ENCODE measurements at places on chromosomes 4 and X.

- DNase-seq = no peak
Observed at GRCh38 chrX:78517124-78517523, 142.0 kb downstream of the RTL3 start.

DNA sequence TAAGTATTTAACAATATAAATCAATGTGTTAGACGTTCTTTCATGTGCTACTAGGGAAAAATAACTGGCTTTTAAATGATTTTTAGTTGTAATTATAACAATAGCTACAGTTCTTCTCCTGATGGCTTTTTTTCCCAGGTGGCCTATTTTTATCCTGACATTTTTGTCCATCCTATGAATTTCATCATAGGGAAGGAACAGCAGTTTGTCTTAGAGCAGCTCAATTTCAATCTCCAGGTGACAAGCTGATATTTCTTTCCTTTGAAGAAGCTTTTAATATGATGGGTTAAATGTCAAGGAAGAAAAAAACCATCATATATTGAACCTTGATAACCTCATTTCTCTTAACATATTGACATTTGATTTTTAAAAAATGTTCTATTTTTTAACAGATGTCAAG is 163.0 kb upstream of the AGA start:
- no peak for DNase-seq

DNA sequence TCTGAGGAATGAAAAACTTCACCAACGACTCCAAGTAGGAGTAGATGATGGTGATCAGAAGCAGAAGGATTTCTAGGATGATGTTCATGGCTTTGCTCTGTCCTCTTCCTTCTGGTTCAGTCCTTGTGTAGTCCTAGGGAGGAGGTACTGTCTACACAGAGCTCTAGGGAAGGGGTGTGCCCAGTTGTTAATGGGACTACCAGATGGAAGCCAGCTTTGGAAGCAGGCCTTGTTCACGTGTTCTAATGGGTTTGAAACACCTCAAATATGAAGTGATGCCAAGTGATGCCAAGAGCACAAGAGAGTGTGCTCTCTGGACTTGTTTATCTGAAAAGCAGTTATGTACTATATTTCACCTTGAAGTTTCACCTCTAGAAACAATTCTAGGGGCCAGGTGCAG is at the start of gene HSD17B13:
TSS of gene HSD17B13 (minus strand) at position 129 of the 400 bp plus-strand sequence. CDS start at position 88, 41 bp downstream.
- DNase-seq = peak; percentile 15

- DNase-seq = no peak
Observed at GRCh38 chr4:65656008-65656407, 14.3 kb downstream of the EPHA5 start.

DNA sequence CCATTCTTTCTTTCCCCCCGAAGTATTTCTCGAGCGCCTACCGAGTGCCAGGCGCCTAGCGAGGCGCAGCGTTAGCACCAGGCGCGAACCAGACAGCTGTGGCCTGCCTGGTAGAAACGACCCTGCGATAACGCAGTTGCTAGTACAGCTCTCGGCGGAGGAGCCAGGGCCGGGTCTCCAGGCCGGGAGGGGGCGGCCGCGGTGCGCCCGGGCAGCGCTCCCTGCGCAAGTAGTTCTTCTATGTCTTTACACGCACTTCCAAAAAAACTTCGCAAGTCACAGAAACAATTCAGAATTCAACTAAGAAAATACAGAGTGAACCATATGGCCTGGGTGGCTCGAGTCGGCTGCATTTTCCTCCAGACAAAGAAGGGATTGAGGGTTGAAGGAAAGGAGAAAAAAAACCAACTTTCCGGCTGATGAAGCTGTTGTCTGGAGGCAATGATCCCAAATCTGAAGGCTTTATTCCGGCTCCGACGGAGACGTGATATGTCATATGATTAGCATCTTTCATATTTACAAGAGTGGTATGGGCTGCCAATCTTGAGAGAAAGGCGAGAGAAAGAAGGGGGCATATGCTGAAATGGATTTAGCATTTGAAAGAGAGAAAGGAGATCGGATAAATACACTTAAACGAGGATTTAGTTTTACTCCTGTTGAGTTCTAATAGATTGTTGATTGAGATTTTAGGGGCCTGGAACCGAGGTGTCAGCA is 7.2 kb upstream of the NEUROG2 start:
- DNase-seq = no peak

GRCh38 chr4:187304133-187304532 is 580.5 kb upstream of the FAT1 start:
- no peak for DNase-seq

DNA sequence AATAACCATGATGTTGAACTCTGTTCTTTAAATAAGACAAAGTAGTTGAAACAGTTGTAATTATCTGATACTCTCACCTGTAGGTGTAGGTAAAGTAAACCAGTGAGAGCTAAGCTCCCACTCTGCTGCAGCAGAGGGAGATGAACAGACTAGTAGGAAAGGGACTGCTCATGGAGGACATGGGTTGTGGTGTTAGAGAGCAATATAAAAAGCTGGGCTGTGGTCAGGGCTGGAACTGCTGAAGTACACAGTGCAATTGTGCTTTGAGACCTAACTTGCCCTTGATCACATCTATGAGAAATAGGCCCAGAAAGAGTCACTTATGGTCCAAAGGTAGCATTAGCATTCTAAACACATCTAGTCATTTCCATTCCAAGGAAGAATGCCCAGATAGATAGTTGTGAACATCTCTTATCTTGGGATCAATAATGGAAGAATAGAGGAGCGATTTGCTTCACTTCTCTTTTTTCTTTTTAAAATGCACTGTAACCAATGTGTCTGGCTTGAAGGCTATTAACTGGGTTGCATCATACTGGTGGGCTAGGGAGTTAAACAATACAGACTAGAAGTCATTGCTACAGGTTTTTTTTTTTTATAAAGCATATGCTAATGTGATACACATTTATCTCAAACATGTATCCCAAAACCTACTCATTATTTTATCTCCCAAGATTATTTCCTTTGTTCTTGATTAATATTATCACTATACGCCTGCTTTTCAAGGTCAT is 251.3 kb upstream of the CENPE start:
- DNase-seq = no peak

DNA sequence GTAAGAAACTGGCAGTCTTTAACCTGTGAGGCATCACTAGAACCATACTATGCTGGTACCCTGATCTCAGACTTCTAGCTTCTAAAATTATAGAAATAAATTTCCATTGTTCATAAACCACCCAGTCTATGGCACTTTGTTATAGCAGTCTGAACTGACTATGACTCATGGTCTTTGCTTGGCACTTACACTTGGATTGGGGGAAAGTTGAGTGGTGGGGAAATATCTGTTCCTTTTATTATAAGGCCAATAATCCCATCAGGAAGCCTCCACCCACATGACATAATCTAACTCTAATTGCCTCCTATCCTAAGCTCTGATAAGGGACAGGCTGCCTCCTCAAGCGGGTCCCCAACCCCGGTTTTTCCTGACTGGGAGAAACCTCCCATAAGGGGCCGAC is 61.4 kb upstream of the PACRGL start:
- peak; percentile 96 for DNase-seq

- DNase-seq = no peak
Observed at GRCh38 chrX:91079342-91080114, 355.1 kb upstream of the PABPC5 start.

- DNase-seq = no peak
Observed at GRCh38 chrX:40085102-40085551, 12.6 kb downstream of the BCOR start.

DNA sequence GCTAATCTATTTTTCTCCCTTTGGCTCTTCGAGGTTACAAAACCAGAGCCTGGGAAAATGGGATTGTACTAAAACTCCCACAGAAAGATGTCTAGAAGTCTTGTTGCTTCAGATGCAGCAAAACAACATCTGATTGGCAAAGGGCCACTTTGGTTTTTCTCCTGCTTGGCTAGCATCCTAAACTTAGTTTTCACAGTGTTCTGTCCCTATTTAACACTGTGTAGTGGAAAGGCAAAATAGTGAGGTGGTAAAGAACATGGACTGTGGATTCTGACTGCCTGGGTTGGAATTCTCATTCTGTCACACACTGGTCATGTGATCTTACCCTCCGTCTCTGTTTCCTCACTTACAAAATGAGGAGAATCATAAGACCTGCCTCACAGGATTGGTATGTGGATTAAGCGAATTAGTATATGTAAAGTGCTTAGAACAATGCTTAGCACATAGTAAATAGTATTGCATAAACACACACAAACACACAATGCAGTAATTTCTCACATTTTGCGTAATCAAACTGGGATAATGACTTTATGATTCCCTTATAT is 23.5 kb downstream of the TIGD2 start:
- DNase-seq = no peak

All from NCI-H1092 treated with DMSO at 0.1 percent for 48 hours (cell line).